ENCODE measurements at places on chromosomes 1 and 21.

DNA sequence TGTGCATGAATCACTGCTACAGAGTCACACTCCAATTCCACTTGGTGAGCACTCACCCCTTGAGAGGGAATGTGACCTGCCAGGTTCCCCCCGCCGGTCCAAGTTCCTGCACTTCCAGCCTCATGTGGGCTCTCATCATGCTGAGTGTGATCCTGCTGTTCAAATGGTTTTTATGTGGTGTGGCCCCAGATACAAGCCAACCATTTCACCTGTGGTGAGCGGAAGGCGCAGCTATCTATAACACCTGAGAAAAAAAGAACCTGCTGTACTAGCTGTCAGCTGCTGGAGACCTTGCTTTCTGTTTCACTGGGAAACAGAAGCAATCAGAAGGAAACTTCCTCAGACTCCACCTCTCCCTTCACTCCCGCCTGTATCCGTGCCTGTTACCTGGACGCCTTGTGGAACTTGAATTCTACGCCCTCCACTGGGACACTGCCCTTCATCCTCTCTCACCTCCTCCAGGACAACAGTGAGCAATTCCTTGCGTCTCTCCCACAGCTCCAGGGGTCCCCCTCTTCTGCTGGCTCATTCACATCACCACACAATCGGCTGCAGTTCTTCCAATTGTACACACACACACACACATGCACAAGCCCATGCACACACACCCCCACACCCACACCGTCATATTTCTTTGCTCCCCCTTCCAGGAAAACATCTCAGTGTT is 64.4 kb upstream of the RPL11 start:
- no peak for DNase-seq

DNA sequence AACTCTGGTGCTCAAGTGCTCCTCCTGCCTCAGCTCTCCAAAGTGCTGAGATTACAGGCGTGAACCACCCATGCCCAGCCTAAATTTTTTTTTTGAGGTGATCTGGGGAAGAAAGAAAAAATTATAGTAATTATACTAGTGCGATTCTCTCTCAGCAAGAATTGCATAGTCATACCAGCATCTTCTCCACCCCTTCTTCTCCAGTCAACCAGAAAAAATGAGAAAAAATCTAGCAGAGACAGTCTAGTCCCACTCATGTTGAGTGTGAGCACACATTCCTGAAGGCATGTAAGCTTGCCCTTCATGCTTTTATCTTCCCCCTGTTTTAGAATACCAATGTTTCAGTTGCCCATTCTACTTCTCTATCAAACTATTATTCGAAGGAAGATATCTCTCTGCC is 207.6 kb downstream of the S1PR1 start:
- DNase-seq: no peak

DNA sequence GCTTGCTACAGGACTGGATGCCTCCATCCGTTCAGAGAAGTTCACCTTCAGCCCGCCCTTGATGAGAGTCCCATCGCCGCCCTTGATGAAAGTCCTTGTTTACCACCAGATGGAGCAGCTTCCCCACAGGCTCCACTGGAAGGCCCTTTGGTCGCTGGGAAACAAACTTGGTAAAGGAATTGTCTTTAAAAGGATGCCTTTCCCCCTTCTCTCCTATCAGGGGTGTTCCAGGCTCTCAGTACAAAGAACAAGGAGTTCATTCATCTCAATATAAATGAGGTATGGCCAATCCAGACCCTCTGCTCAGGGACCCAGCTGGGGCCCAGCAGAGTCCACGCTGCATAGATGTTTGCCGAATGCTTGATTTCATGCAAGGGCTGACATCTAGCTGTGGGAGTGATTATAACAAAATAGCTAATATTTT is 50.8 kb downstream of the CAPN9 start:
- DNase-seq: no peak

GRCh38 chr1:241749945-241750695 is 97.9 kb upstream of the EXO1 start:
- no peak for DNase-seq

GRCh38 chr1:179958359-179958758 is 3.7 kb downstream of the CEP350 start:
- no peak for DNase-seq

DNA sequence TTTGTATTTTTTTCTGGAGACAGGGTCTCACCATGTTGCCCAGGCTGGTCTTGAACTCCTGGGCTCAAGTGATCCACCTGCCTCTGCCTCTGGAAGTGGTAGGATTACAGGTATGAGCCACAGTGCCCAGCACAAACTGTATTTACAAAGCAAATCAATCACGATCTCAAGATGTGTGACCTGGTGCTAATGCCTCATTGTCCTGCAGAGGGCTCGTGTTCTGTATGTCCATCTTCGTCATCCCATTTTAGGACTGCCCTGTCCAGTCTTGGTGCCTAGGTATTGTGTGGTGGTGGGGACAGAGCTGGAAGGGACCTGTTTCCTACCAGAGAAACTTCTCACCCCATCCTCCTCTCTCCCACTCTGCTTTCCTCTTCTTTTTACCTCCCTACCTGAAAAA is 20.2 kb downstream of the PROK1 start:
- no peak for DNase-seq

All from T-helper 22 cell (primary cell).